NCI-H446 (cell line): ENCODE measurements at places on chromosomes 2 and 18.
A peak's percentile ranks its signal among the peaks of the same experiment; 100 is the strongest.

- DNase-seq = no peak
These were observed 113.8 kb upstream of the THSD7B start for GRCh38 chr2:136651456-136652010.

- DNase-seq = no peak
These were observed 95.1 kb downstream of the ALPK2 start for GRCh38 chr18:58533766-58534165.

- DNase-seq = no peak
These were observed 18.2 kb upstream of the C2orf66 start for GRCh38 chr2:196827356-196827755.

DNA sequence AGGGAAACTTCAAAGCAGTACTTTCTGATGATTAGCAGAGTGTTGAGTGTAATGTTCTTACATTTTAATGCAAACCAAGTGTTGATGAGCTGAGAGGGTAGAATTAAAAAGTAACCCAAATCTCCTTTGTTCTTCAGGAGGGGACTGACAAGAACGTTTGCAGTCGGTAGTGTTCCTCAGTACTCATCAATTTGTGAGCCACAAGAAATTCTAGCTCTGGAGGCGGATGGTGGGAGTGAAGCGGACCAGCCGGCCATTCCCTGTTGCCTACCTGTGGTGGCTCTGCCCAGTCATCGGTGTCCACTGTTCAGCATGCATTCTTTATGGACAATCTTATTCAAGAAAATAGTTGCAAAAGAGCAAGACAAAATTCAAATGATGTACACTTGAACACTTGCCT is 438.6 kb upstream of the POU3F3 start:
- no peak for DNase-seq

- DNase-seq = no peak
These were observed 46.2 kb downstream of the HPCAL1 start for GRCh38 chr2:10348891-10349290.

GRCh38 chr2:236626391-236627150 is 56.9 kb downstream of the ACKR3 start:
- no peak for DNase-seq

- no peak for DNase-seq
These were observed 893.8 kb upstream of the POU3F3 start for GRCh38 chr2:103960129-103960513.

- DNase-seq = no peak
These were observed 181.9 kb downstream of the MEMO1 start for GRCh38 chr2:31828891-31829290.

DNA sequence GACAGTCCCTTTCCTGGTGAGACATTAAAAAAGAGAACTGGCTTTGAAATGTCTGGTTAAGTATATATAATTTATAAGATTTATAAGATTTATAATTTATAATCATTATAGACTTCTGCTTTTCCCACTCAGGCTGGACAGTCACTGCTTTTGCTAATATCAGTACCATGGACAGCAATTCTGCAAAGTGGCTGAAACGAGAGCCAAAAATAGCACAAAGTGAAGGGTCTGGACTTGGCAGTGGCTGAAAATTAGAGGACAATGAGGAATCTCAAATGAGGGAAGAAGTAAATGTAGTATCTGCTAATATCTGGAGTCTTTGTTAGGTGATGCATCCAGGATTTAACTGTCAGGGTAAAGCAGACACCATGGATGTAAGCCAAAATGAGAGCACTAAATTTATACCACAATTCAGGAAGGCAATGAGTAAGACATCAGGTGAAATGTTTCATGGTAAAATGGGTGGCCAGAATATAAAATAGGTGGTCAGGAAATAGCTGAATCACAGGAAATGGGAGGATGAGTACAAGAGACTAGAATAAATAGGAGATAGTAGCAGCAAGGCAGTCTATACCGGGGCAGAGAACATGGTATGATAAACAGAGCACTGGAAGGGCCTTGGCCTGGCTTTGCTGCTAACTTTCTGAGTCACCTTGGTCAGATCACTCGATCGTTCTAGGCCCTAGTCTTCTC is 39.6 kb upstream of the BOD1L2 start:
- DNase-seq = no peak

DNA sequence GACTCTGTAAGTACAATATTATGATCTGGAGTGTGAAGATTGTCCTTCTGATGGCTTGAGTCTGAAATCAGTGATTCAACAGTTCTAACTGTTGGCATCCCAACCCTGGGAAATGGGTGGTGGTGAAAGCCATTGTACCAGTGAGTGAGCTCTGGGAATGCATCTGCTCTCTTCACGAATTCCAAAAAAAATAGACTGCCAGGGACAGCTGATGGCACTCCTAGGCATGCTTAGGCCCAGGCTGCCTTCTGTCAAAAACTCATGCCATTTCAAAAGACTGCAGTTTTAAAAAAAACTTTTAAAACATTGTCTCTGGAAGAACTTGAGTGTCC is 20.3 kb downstream of the OXER1 start:
- DNase-seq = no peak

DNA sequence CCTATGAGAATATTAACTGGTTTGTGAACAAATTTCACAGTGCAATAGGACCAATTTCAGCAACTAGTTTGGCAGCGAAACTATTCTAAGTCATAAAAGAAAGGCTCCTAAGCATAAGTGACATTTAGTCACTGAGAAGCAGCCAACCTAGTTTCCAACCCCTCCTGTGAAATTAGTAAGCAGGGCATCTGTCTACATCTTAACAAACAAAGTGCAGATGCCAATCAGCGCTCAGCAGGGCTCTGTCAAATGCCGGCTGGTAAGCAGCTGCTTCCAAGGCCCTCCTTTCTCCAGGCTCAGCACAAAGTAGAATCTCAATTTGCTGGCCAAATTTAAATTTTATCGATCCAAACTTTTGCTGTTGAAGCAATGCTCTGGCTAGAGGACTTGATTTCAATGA is 124.7 kb downstream of the ICOS start:
- peak; percentile 88 for DNase-seq

GRCh38 chr2:71568103-71568502 is 114.7 kb downstream of the DYSF start:
- DNase-seq = no peak

DNA sequence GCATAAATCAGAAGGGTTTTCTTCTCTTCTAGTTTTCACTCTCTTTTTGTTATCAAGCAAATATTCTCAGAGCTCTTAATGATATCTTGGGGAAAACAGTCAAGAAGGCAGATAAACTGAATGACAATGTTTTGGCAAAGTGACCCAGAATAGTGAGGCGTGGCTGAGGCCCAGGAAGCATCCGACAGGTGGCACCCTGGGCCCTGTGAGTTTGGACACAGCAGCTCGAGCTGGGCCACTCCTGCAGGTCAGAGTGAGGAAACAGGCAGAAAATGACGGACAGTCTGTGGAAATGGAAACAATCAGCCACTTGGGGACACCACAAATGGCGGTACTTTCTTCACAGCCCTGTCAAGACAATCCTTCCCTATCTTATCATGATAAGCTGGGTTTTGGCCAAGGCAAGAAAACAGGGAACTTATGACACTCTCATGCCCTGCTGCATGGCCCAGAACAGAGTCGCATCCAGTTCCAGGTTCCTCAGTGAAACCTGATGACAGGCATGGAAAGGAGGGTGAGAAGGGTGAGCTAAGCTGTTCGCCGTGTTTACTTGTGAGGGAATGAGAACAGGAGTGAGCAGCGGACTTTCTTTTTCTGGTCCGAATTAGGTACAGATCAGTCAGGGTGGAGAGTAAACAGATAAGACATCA is 32.1 kb downstream of the MRPL44 start:
- DNase-seq = no peak

DNA sequence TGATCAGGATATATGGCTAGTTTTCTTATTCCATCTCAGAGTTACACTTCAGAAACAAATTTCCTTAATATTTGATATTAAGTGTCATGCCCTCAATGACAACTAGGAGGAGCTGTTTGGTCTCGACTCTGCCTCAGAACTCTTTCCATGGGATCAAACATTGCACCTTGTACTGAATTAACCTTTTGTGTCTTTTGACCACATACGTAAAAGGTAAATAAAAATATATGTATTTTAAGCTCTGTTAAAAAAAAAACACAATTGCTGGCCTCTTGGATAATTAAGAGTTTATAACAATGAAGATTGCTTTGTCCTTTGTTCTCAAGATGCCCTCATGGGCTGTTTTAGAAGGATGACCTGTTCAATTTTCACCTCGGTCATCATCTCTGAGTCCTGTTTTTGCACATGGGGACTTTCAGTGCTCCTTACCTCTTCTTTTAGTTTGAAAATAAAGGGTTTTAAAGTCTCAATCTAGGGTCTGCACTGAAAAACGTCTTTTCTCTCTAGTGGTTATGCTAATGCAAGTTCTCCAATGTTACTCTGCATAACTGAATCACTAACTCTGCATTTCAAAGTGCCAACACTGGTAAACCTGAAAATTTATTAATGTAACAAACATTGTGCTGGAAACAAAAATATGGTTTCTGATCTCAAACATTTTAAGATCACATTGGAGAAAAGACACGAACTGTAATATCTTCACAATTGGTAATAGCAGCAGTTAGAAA is 18.8 kb upstream of the FN1 start:
- DNase-seq = no peak

DNA sequence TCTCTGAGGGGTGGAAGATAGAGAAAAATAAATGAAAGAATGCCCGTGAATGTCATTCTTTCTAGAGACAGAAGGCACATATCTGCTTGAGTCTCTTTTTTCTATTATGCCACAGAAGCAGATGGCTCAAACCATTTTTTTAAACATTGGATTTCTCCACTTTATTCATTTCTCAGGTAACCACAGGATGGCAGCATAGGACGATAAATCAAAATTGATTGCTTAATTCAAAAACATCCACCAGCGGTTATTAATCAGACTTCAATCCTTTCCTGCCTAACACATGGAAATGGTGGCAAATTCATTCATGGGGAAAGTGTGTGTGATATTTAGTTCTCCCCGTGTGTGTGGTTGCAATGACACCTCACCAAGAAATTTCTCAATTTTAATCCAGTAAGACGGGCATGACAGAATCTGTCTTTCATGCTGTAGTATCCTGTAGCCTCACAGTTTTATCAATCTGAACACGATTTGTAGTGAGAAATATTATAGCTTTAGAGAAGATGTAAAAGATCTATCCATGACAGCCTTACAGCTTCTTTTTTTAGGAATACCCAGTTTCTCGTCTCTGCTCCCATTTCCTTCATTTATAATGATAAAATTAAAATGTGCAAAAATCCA is 72.2 kb downstream of the DSC3 start:
- no peak for DNase-seq

DNA sequence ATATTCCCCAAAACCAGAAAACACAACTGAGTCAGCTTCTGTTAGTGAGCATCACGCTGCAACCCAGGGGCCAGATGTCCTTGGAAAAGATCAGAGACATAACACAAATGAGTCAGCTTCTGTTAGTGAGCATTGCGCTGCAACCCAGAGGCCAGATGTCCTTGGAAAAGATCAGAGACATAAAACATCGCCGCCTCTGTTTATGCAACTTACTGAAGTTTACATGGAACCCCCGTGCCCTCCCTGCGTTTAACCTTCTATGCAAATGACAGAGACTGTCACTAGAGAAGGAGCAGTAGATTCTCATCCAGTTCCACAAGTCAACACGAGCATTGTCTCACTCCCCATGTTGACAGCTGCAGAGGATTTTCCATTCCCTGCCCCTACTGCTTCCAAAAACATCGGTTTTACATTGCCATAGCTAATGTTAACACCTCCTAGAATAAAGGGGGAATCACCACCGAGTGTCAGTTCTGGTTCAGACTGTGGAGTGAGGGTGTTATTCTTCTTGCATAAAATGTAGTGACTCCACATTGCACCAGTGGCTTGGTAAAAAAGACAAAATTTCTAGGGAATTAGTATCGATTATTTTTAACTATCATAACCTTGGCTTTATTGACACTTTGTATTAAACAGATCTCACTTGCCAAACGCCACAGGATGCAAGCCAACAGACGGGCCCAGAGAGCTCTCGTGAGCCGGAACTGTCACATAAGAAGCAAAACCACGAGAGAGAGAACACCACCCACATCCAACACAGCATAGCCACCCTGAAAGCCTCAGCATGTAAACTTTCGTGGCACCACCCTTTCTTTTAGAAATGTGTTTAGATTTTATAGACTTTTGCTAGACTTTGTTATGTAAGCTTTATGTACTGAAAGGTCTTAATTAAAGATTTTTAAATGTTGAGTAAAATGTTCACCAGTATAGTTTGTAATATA is 87.7 kb downstream of the SH3YL1 start:
- no peak for DNase-seq

GRCh38 chr2:181859803-181860202 is 31.7 kb upstream of the ITPRID2 start:
- no peak for DNase-seq

DNA sequence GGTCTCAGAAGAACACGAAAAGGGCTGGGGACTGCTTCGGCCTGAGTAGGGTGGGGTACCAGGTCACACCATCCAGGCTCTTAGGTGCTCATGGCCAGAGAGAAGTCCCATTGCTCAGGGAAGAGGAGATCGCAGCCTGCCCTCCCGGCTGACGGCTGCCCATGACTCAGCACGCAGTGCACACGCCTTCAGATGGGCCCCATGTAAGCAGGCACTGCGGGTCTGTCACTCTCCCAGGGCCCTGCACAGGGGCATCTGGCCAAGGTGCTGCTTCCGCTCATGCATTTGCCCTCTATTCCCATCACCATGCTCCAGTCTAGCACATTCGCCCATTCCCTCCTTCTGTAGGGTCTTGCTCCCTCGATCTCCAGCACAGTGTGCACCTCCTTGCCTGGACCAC is 34.7 kb downstream of the SFXN5 start:
- DNase-seq = no peak

DNA sequence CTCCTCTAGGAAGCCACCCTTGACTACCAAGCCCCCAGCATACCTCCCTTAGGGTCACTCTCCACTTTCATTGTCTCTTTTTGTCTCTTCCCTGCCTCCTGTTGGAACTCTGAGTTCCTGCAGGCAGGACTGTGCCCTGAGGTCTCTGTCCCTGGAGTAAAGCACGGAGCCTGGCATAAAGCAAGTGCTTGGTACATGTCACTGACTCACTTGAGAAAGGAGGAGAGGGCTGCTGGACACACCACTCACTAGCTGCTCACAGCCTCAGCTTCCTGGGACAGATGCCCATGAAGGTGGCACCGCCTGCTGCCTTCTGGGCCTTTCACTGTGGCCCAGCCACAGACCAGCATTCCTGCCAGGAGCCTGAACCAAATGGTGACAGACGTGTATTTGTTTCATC is 64.4 kb downstream of the RPIA start:
- no peak for DNase-seq

- no peak for DNase-seq
These were observed 157.4 kb downstream of the MYO3B start for GRCh38 chr2:170335351-170335750.

DNA sequence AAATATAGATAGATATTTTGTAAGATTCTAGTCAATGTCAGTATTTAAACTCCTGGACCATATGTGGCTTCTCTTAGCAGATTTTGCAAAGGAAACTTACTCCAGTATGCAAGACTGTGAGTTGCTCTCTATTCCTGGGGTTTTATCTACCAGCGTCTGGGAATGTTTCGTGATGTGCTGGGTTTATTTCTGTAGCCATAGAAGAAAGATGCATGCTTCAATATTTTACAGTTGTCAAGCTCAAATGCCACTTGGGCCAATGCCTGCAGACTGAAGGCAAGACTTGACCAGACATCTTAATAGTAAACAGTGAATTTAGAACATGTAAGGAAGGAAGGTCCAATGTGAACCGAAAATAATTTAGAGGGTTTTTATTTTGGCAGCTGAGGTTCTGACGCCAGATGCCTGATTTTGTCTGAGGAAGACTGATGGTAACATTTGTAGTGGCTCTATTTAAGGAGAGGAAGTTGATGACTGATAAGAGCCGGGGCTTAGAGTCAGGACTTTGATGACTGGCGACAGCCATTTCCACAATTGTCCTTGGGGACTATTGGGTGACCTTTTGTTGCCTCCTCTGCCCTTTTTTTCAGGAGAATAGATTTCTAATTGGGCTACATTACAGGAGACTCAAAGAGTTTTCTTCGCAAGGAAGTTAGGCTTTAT is 154.3 kb downstream of the RAPGEF4 start:
- no peak for DNase-seq
